ENCODE measurements at places on chromosomes 5 and 9. TPM values are rescaled to one million over a fixed set of nuclear protein-coding genes. Genes with fewer than 3 reads are reported as not detected.

The SPATA31E1 gene
- not detected for total RNA-seq

The SPATA31D4 gene
- total RNA-seq = not detected

The PAPPA gene
- total RNA-seq = 2.2 TPM

The ZMAT2 gene
- total RNA-seq = 48.6 TPM

The IL9 gene
- not detected for total RNA-seq

The RCL1 gene
- 54.8 TPM for total RNA-seq

The ADAMTSL2 gene
- not detected for total RNA-seq

The PCDHGA7 gene
- 2.5 TPM for total RNA-seq

The PKD2L2 gene
- total RNA-seq = not detected

The SETD9 gene
- 9.0 TPM for total RNA-seq

The HMCN2 gene
- 3.2 TPM for total RNA-seq

The FOXD4L6 gene
- total RNA-seq = not detected

The SCAI gene
- 2.9 TPM for total RNA-seq

The KCNIP1 gene
- not detected for total RNA-seq

The PRLR gene
- total RNA-seq = 11.4 TPM

The FBP2 gene
- total RNA-seq = not detected

The NR4A3 gene
- 0.63 TPM for total RNA-seq

The ANKRD55 gene
- total RNA-seq = 0.32 TPM

The GCNT4 gene
- total RNA-seq = 5.5 TPM

The IL5 gene
- total RNA-seq = not detected

The TRMO gene
- 34.6 TPM for total RNA-seq

The TTC16 gene
- not detected for total RNA-seq

The MEIKIN gene
- not detected for total RNA-seq

The GGTA1 gene
- 7.0 TPM for total RNA-seq

The FGF10 gene
- 3.8 TPM for total RNA-seq

The PCDHGA12 gene
- 5.7 TPM for total RNA-seq

The BTNL8 gene
- not detected for total RNA-seq

The GRXCR2 gene
- 0.65 TPM for total RNA-seq

The DIPK1B gene
- total RNA-seq = 13.5 TPM

The TMEM232 gene
- 0.65 TPM for total RNA-seq

The CDC20B gene
- total RNA-seq = not detected

The MLANA gene
- total RNA-seq = 9.2 TPM

The SLC4A9 gene
- 0.10 TPM for total RNA-seq

The MAMDC4 gene
- 1.4 TPM for total RNA-seq

The TLX3 gene
- not detected for total RNA-seq

The SPINK4 gene
- not detected for total RNA-seq

The BAAT gene
- total RNA-seq = not detected
